ENCODE measurements at places on chromosomes 3 and 15.

DNA sequence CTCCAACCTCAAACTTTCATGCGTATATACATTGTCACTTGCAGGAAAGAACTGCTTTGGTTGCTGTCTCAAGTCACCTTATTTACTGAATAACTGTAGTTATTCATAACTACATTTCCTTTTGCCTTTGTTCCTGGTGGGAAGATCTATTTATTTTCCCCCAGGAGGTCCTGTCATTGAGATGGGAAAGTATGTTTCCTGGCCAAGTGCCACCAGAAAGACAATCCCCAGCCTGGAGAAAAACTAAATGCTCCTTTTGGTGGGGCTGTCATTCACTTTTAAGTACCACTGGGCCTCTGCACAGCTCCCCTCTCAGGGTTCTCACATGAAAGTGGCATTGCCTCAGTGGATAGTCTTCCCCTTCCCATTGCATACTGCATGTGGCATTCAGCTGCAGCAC, 59.8 kb downstream of the LRRC3B start:
- DNase-seq: no peak

DNA sequence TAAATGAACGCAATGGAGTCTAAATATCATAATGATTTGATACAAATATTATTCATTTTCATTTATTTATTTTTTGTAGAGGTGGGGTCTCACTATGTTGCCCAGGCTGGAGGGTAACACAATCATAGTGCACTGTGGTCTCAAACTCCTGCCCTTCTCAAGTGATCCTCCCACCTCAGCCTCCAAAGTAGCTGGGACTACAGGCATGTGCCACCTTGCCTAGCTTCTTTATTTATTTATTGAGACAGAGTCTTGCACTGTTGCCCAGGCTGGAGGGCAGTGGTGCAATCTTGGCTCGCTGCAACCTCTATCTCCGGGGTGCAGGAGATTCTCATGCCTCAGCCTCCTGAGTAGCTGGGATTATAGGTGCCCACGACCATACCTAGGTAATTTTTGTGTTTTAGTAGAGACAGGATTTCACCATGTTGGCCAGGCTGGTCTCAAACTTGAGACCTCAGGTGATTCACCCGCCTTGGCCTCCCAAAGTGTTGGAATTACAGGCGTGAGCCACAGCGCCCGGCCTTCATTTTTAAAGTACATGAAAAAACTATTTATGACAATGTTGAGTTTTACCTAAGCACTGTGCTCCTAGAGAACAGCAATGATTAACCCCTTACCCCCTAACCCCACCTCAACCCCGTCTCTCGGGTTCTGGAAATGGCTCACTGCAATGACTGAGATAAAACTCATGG, 4.0 kb upstream of the AEN start:
- no peak for DNase-seq

- no peak for DNase-seq
Observed at GRCh38 chr15:25884370-25884769, 21.2 kb upstream of the ATP10A start.

DNA sequence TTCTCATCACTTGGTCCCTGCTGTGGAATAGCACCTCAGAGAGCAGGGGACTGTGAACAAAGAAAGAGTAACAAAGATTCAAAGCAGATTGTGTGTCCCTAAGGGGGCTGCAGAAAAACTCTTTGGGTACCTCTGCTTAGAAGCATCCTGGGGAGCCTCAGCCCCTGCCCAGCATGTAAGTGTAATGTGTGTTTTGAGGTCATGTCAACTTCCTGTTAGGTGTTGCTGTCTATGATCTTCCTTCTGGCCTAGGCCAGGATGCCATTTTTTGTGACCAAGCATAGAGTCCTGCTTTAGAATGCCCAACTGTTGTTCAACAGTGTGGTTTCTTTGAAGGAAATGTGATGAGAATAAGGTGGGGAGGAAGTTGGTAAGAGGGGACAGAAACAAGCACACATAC, 77.1 kb upstream of the BCL6 start:
- DNase-seq: no peak

- DNase-seq: no peak
Observed at GRCh38 chr3:158765518-158766205, 33.4 kb upstream of the RARRES1 start.

Data from NAMALWA (cell line).